ENCODE measurements at places on chromosomes 13 and 19.

DNA sequence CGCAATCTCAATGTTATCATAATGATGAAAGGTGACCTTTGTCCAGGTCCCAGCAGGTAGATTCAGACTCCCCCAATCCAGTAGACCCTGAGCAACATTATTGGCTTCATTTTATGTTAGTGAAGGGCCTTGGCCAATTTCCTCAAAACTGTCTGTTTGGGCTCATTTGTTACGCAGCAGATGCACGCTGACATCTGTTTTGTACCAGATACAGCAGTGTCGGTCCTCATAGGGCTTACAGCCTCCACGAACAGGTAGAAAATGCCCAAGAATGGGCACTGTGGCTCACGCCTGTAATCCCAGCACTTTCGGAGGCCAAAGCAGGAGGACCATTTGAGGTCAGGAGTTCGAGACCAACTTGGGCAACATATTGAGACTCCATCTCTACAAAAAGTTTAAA, 13.1 kb upstream of the NMRK2 start:
- ATAC-seq, result no peak

DNA sequence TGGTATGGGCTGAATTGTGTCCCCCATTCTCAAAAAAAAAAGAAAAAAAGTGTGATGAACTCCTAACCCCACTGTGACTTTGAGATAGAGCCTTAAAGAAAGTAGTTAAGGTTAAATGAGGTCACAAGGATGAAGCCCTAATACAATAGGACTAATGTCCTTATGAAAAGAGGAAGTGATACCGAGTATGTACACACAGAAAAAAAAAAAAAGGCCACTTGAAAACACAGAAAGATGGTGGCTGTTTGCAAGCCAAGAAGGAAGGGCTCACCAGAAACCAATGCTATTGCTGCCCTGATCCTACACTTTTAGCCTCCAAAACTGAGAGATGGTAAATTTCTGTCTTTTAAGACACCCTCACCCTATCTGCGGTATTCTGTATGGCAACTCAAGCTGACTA, 955.6 kb downstream of the PCDH17 start:
- no peak for ATAC-seq

GRCh38 chr19:6873708-6874431, 13.5 kb upstream of the ADGRE1 start:
- no peak for ATAC-seq

- ATAC-seq, result no peak
Measured at GRCh38 chr19:19587771-19588170, 30.7 kb downstream of the PBX4 start.

DNA sequence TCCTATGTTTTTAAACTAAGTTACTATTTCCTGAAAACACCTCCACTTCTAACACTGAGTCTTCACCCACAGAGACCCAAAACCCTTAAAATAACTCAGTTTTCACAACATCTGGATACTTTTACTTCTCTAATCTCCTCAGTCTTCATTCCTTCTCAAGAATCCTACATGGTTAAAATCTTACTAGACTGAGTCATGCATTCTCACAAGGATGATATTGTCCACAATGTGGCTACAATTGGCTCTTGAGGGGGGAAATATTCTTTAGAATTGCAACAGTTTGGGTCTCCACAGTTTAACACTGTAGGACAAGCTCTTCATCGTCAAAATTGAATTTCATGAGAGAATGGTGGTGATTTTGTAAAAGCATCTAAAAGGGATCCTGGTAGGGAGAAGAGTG, 397.1 kb downstream of the SLITRK5 start:
- ATAC-seq, result no peak

- no peak for ATAC-seq
Measured at GRCh38 chr13:76713280-76713679, 172.9 kb downstream of the KCTD12 start.

DNA sequence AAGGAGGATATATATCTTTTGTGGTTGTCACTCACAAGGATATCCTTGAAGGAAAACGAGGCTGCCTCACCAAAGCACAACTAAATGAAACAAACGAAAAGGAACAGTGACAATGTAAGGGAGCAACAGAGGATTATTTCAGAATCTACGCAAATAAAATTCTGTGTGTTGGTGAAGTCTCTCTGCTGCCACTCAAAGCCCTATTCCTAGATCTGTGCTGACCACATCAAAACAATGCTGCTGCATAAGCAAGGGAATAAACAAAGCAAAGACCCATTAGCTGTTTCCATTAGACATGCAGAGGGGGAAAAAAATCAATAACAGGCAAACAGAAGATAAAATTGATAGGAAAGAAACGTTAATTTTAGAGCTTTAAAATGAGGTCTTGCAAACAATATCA, 204.4 kb downstream of the MZT1 start:
- ATAC-seq, result no peak

GRCh38 chr19:17095141-17095919, 19.8 kb downstream of the MYO9B start:
- ATAC-seq, result no peak
